ENCODE measurements at places on chromosomes 7 and 10. TPM values are rescaled to one million over a fixed set of nuclear protein-coding genes. Genes with fewer than 3 reads are reported as not detected.

CACNB2 gene
- not detected for total RNA-seq

LIPM gene
- total RNA-seq: not detected

TDRD1 gene
- total RNA-seq: not detected

SPDYE1 gene
- total RNA-seq: not detected
